SK-N-DZ (cell line): ENCODE measurements at places on chromosomes 2 and 18.

GRCh38 chr2:28084564-28084963 lies 194.0 kb downstream of the BABAM2 start:
- no peak for DNase-seq

DNA sequence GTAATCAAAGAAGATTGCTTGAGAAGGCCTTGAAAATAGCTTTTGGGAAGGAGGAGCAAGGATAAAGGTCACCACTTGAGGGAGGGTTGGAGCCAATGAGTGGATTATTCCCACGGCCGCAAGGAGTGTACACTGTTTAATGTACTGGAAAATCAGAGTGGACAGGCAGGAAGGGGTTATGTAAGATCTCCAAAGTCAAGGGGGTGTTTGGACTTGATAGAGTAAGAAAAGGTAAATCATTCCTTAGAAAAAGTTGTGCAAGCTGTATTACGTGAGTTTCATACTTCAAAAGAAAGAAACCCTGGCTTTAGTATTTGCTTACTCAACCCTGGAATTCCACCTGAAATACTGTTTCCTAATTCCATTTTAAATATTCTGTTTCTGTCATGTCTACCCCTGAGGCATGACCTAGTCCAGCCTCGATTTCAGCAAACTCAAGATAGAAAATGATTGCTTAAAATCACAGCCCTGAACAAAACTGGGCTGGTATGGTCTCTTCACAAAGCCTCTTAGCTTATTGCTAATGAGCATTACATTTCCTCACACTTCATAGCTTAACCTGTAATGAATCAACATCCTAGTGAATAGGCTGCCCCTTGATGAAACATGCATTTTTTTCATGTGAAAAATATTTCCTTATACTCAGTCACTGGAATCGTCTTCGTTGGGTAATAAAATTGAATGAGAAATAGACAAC lies 1.1 kb downstream of the MREG start:
- DNase-seq, result peak; percentile 88

DNA sequence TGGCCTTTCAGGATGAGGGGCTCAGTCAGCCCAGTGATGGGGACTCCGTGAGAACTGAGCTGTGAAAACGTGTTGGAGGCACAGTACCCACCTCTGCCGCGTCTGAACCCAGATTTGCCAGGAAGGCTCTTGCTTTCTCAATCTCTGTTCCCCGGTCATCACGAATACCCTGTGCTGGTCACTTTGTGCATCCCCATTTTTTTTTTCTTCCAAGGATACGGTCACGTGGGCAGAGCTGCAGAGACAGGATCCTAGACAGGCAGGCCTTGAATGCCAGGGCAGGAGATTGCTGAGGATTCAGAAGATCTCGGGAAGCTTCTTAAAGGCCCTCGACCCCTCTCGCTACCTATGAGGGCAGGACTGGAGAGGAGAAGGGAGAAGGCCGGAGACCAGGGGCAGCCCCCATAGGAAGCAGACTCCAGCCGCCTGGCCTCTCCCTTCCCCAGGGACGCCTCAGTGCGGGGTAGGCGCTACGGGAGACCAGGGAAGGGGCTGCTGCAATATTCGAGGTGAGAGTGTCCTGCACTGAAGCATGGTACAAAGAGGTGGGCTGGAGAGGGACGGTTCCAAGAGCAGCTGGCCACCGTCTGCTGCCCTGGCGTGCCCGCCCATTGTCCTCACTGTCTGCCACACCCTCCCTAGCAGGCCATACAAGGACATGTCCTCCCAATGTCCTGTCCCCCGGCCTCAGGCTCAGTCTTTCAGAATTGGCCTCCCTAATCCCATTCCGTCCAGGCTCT lies 29.0 kb upstream of the TAF1B start:
- DNase-seq, result peak; percentile 58

- no peak for DNase-seq
Observed at GRCh38 chr2:190910341-190911136, 29.9 kb downstream of the GLS start.

GRCh38 chr2:171836146-171836910 lies 57.7 kb downstream of the SLC25A12 start:
- DNase-seq, result no peak

GRCh38 chr2:174492963-174493431 lies 6.2 kb upstream of the GPR155 start:
- no peak for DNase-seq

GRCh38 chr18:45566025-45566740 lies 49.1 kb upstream of the SLC14A2 start:
- DNase-seq, result no peak

GRCh38 chr2:96804986-96805385 lies 11.1 kb upstream of the CNNM3 start:
- DNase-seq, result no peak

DNA sequence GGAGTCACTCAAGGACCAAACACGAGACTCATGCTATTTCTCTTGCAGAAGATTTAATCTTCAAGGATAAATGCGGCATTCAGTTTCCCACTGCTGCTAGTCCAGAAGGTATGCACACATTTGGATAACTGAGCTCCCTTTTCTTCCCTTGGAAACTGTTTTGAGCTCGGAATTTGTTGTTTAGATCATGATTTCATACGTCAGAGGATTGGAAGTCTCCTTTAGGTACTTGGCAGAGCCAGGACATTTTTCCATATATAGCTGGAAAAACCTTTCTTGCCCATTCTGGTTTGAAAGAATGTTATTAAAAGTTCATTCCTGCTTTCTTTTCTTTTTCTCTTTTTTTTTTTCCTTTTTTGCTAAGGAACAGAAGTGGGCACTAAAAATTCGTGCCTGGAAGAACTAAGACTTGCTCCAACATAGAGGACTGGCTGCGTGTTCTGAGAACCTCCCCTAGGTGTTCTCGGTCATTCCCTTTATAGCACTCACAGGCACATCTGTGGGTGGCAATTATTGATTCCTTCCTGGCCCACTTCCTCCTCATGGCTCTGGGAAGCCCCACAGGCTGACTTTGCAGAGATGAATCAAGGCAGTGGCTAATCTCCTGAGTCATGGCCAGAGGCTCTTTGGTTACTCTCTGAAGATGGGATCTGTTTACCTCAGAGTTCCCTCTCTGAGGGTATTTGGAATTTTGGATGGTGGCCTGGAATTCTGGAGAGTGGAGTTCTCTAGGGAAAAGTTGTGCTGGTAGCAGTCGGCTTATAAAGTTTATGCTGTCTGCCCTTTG lies 104.8 kb downstream of the PLCL1 start:
- DNase-seq, result no peak

DNA sequence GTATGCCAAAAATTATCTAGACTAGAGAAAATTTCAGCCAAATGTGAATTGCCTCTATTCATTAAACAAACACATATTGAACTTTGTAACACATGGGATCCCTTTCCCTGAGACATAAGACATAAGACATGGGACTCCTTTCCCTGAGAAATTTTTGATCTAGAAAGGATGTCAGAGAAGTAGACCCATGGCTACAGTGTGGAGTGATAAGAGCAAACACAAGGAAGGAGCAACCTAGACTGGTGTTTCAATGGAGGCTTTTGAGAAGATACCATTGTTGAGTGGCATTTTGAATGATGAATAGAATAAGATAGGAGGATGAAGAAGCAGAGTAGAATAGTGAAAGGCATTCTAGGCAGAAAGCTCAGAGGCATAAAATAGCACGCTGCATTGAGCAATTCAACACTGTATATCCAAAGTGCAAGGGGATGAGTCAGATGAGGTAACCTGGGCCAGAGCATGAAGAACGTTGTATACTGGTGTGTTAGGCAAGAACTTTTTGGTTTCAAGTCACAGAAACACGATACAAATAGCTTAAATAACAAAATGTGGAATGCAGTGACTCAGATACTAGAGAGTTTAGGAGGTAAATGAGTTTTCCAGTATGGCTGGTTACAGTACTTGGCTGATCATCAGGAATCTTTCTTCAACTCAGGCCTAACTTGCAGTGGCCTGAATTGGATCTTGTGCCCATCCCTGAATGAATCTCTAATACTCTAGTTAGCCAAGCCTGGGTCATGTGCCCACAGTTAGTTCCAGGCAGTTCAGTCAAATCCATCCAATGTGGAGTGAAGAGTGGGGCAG lies 129.8 kb upstream of the TANK start:
- no peak for DNase-seq

DNA sequence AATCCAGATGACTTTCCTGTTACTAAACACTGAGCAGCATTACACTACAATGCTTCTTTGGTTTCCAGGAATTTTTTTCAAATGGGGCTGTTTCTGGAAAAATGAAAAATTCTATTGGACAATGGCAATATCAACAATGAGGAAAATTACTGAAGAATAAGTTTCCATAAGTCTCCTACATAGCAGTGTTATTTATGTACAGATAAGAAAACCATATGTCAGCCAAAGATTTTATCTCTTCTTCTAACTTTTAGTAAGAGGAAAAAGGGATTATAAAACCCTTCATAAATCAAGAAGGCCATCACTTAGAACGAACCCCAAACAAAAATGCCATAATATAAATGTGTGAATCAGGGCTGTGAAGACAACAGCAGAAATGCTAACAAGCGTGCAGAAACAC lies 31.6 kb upstream of the NOSTRIN start:
- DNase-seq, result no peak

- no peak for DNase-seq
Observed at GRCh38 chr2:190210471-190210870, 109.2 kb downstream of the HIBCH start.

DNA sequence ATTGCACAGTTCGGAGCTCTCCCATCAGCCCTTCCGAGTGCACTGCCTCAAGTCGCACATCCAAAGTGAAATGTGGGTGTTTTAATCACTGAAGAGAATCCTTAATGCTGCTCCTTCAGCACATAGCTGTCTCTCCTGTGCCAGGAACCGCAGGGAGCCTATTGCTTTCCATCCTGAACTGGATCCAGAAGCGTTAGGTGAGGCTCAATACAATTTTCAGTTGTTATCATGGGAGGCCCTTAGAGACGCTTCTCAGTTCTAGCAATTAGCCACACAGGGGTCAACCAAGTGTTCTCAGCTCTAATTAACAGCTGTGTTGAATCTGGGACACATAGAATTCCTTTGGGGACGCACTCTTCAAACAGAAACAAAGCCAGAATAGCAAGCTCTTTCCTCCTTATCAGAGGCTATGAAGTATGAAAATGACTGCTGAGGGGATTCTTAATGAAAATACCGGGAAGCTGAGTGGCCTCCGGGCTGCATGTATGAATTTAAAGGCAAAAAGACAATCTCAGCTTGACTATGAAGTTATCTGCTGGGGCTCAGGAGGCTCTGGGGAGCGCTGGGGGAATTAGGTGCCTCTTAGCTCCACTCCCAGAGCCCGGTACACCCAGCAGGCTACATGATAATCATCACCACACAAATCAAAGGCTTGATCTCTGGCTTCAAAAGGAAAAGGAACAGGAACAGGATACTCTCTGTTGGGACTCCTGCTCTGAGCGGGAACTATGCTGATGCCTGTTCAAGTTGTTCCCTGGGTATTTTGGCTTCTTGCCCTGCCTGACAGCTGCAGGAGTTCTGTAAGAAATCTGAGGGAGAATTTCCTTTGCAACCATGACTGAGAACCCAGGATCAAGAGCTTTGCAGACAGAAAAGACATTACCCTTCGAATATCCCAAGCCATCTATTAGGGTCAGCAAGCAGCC lies 55.4 kb upstream of the NCOA1 start:
- peak; percentile 41 for DNase-seq

- no peak for DNase-seq
Observed at GRCh38 chr2:7242189-7242867, 325.1 kb downstream of the RNF144A start.

DNA sequence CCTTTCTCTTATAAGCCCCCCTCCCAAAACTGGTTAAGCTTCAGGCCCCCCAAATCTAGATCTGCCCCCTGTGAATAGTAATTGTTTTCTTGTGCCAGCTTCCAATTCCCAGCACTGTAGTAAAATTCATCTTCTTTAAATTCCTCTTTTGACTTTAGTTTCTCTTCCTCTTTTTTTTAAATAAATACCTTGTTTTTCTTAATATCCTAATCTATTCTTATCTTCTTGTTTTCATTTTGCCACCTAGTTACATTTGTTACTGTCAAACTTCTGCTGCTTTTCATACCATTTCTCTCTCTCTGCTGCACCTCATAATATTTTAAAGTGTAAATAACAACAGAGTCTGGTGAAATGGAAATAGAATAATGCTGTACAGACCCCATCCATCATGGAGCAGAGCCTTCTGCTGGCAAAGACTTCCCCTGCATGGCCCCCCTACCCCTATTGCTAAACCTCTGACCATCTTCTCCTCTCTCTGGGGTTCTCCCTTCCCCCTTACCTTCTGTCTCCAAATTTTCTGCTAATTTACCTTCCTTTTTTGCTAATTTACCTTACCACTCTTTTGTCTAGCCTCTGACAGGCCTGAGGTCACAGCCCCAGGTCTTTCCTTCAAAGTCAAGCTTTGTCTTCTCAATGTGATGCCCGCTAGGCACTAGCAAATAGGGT lies 94.9 kb upstream of the PAPOLG start:
- no peak for DNase-seq

- DNase-seq, result peak; percentile 47
Observed at GRCh38 chr18:59681521-59682004, 15.7 kb downstream of the CCBE1 start.

GRCh38 chr2:157413326-157414035 lies 30.4 kb downstream of the CYTIP start:
- DNase-seq, result no peak

- peak; percentile 18 for DNase-seq
Observed at GRCh38 chr18:35387152-35387571, 10.0 kb upstream of the ZNF396 start.

DNA sequence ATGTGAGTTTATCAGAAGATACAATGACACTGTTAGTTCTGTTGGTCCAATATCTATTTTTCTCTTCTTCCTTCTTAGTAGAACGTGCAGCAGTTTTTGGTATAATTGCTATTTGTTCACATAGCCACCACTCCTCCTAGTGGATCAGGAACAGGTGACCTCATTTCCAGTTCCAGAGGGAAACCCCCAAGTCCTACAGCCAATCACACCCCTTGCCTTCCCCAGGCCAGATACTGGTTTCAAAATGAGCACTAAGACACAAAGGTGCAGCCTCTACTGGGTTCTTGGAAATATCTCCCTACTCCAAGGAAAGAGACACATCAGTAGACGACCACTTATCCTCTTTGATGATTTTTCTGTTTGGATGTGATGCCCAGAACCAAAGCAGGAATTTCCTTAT lies 103.2 kb downstream of the TCF4 start:
- no peak for DNase-seq

- no peak for DNase-seq
Observed at GRCh38 chr18:38616306-38616705, 1050.7 kb upstream of the CELF4 start.

DNA sequence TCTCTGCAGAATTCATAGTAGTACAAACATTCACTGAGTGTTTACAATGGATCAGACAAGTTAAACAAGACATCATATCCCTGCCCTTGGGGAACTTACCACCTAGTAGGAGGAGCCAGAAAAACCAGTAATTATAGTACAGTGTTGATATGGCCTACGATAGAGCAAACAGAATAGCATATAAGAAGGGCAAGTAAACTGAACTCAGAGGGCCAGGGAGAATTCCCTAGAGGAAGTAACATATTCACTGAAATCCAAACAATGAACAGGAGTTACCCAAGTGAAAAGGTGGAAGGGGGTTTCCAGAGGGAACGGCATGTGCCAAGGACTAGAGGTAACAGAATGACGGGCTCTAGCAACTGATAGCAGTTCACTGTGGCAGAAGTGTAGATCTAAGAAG lies 34.1 kb downstream of the NHEJ1 start:
- no peak for DNase-seq
